ENCODE measurements at places on chromosomes 7 and 10.

GRCh38 chr7:112533591-112533990, 52.8 kb downstream of the LSMEM1 start:
- no peak for DNase-seq

GRCh38 chr10:72567421-72567820, 58.5 kb downstream of the MICU1 start:
- peak; percentile 78 for DNase-seq

- no peak for DNase-seq
Measured at GRCh38 chr10:17744341-17744861, 7.6 kb upstream of the TMEM236 start.

GRCh38 chr7:13257661-13258060, 570.2 kb downstream of the ARL4A start:
- DNase-seq: no peak

DNA sequence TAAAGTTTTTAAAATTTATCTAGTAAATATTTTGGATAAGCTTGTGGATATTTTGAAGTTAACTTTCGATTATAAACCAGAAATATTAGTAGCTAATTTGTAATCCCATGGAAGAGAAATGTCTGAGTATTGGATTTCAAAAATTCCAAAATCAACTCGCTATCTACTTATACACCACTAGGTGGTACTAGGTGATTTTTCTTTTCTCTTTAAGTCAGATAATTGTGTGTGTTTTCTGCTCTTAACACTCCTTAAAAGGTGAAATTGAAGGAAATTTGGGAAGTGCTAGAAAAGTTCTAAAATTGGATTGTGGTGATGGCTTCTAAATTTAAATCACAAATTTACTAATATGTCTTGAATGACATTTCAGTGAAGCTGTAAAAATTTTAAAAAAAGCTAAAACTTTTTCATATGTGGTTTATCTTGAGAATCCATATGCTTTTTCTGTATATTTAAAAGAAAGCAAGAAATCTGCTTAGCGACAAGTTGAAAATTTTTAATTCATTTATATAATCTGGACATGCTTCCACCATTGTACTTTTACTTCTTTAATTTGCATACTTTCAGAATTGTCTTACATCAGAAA, 90.2 kb downstream of the IPMK start:
- DNase-seq: no peak

- DNase-seq: no peak
Measured at GRCh38 chr7:29045258-29046086, 87.3 kb upstream of the TRIL start.

DNA sequence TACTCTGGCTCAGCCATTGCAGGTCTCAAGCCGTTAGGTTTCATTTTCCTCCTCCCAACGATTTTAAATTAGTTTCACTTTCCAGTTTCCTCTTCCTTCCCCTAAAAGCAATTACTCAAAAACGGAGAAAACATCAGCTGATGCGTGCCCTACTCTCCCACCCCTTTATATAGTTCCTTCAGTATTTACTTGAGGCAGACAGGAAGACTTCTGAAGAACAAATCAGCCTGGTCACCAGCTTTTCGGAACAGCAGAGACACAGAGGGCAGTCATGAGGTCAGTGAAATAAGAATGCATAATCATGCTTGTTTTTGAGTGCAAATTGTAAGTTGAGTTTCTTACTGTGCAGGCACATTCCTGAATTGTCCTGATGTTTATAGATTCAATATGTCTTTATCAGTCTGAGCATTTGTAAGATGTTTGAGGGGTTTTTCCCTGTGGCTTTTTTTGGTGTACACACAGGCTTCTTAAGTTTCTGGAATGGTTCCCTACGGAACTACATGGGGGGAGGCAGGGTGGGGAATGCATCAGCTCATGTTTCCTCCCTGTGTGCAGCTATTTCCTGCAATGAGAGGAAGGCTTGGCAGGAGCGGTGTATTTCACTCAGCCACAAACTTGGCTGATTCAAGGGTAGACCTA, at the start of gene IFIT3:
Gene IFIT3, plus strand, starts transcription at position 195 of the 639 bp plus-strand sequence. Its CDS starts 77 bp downstream, at position 272.
- DNase-seq: peak; percentile 86

DNA sequence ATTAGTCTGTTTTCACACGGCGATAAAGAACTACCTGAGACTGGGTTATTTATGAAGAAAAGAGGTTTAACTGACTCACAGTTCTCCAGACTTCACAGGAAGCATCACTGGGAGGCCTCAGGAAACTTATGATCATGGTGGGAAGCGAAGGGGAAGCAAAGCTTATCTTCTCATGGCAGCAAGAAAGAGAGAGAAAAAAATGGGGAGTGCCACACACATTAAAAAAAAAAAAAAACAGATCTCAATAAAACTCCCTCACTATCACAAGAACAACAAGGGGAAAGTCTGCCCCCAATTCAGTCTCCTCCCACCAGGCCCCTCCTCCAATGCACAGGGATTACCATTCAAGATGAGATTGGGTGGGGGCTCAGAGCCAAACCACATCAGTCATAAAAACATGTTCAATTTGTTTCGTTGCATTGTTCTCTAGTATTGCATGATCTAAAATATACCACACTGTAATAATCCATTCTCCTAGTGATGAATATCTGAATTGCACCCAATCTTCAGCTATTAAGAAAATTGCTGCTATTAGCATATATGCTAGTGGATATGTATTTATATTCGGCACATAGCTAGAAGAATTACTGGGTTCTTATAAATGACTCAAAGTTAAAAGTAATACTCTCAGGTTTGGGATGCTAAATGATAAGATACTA, 328.9 kb upstream of the KCND2 start:
- DNase-seq: no peak

GRCh38 chr7:159033473-159033825, 111.2 kb downstream of the VIPR2 start:
- no peak for DNase-seq

DNA sequence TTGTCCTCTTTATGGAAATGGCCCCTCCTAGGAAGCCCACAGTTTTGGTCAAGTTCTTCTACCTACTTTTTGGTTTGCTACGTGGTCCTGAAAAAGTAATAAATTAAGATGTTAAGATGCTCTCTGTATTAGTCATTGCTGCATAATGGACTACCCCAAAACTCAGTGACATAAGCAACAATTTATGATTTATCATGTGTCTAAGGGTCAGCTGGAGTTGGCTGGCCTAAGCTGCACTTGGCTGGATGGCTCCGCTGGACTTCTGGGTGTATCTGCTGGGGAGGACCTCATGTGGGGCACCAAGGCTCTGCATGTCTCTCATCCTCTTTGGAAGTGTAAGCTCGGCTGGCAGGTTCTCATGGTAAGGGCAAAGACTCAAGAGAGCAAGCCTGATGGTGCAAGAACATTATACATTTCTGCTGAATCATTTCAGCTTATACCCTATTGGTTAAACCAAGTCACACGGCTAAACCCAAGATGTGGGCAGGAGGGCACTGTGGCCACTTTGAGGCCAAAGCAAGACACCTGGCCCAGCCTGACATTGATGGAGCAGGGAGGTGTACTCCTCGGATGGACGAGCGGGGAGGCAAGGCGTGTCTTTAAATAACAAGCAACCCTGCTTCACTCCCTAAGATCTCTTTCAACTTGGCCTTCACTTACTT, 47.7 kb downstream of the TBXAS1 start:
- DNase-seq: no peak

DNA sequence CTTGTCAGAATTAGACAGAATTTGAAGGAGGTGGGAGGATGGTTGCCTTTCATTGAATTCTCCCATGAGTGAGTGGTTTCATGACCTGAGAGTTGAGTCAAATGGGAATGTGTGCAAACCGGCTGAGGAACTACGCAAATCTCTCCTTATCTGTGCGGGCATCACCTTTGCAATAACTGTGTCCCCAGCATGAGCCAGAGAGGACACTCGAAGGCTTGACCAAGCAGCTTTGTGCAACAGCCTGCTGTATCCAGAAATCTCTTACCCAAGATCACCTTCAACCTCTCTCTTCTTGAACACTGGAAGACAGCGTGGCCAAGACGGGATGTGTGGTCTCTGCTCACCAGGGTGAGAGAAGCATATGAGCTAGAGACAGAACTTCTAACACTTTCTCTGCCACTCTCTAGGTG, 93.8 kb upstream of the IKZF1 start:
- no peak for DNase-seq

- DNase-seq: no peak
Measured at GRCh38 chr10:18647945-18648344, 3.4 kb downstream of the NSUN6 start.

DNA sequence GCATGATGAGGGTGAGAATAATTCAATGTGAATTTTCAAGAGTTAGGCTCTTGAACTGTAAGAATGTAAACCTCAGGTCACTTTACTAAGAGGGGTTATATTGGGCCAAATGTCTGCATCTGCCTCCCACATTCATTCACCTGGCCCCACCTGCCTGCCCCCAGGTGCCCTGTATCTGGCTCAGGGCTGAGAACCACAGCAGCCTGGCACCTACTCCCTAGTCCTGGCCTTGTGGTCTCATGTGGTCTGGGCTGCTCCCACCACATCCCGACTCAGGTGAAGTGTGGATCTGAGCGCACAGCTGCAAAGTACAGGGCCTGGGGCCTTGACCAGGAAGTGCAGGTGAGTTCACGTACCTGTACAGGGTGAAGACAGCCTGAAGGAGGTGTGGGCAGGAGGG, 182.1 kb downstream of the PFKFB3 start:
- DNase-seq: no peak

GRCh38 chr7:101542527-101543241, 86.4 kb downstream of the MYL10 start:
- peak; percentile 54 for DNase-seq

DNA sequence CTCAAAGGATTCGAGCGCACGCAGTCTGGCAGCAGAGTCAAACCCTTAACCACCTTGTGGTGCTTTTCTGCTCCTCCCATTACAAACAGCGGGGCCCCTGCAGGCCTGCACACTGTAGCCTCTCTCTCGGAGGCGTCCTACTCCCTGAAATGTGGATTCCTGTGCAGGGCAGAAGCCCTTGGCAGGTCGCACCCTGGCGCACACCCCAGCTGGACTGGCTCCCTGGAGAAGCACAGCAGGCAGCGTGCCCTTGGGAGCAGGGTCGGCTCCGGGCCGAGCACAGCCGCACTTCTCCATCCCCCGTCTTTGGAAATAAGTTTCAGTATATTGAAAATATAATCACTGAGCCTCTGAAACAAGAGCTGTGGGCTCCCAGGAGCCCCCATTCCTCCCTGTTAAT, 144.1 kb downstream of the C10orf105 start:
- no peak for DNase-seq

DNA sequence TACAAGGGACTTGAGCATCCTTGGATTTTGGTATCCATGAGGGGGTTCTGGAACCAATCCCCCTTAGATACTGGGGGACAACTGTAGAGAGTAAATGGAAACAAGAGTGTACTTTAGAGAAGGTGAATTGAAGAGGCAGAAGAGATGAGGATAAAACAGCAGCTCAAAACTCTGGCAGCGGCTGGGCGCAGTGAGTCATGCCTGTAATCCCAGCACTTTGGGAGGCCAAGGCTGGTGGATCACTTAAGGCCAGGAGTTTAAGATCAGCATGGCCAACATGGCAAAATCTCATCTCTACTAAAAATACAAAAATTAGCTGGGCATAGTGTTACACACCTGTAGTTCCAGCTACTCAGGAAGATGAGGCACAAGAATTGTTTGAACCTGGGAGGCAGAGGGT, 218.7 kb downstream of the GALNT17 start:
- DNase-seq: no peak

DNA sequence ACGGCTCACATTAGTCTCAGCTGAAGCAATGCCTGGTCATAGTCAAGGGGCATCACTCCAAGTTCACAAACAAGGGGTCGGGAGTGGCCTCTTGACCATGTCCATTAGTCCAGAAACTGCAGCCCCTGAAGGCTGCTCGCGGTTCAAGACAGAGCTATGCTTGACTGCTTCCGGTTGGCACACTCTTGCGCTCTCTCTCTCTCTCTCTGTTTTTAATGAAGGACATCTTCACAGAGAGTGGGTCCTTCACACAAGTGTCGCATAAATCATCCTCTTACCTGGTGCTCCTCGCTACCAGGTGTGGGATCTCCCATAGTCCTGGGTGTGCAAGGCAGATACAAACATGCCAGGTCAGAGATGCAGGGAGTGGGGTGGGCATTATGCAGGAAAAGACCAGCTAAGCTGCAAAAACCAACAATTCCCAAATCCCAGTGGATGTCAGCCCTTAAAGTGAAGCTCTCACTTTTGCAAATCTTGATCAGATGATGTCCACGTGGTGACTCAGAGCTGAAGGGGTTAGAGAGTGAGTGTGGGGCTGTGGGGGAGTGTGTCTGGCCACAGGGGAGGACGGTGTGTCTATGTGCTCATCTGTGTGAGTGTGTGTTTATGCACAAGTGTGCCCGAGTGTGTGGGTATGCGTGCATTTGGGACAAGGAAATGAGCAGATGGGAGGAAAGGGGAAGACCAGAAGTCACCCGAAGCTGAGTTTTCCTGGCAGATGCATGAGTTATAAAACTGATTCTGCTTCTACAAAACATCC, 83.7 kb upstream of the PPP2R2D start:
- no peak for DNase-seq

DNA sequence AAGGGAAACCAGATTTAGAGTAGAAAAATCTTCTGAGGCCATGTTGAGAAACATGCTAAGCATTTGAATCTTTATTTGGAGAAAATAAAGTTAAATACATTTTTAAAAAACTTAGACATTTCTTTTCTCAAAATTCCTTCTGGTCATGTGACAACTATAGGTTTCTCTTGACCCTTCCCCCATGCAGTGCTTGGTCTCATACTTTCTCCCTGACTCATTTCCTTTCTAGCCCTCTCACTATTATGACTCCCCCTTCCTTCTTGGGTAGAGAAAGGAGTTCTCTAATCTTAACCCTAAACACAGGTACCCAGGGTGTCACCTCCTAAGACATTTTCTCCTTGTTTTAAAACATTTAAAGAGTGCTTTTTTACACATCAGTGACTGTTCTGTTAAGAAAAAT, 179.5 kb upstream of the TMEM106B start:
- DNase-seq: peak; percentile 34

DNA sequence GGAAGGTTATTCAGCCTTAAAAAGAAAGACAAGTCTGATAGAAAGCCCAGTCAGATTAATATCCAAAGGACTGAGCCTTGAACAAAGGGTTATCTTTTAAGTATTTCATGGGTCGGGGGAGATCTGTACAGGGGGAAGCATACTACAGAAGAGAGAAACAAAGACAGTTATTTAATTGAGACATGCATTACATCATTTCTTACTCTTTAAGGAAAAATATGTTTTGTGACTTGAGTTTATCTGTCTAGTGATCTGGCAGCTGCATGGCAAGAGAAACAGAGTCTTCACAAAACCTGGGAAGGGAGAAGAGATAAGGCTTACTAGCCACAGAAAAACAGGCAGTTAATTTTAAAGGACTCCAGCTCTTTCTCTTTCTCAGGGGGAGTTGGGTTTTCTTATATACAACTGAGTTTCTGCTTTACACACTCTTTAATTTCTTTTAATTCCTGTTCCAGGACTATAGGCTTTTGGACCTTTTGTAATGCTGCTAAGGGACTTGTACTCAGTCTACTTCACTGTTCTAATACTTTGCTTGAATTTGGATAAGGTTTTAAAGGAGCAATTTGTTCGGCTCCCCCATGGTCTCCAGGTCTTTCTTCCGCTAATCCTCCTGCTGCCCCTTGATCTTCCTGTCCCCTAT, 20.9 kb upstream of the CYP3A43 start:
- no peak for DNase-seq

DNA sequence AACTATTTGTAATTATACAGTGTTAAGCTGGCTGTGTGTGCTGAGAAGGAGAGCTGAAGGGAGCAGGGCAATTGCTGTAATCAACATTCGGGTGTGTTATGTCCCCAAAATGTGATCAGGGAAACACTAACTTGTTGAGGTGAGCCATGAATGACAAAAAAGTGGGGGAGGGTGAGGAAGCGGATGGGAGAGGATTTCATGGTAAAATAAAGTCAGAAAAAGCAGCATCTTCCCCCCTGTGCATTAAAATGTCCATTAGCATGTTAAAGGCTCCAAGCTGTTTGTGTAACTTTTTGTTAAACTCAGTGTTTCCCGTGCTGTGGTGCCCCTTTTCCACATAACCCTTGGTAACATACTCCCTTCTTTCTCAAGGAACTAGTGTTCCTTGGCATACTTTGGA, 84.9 kb downstream of the ARID5B start:
- DNase-seq: no peak

All from RWPE1 (cell line).